Naive thymus-derived CD4-positive, alpha-beta T cell (primary cell): ENCODE measurements at places on chromosomes 16 and 17. TPM values are rescaled to one million over a fixed set of nuclear protein-coding genes. Genes with fewer than 3 reads are reported as not detected.

GRCh38 chr17:73340093-73340596, 28.3 kb upstream of the CDC42EP4 start:
- DNase-seq = no peak

GRCh38 chr17:82108496-82108945, 10.5 kb upstream of the FASN start:
- DNase-seq = no peak

GRCh38 chr16:50537533-50538290, 10.5 kb upstream of the NKD1 start:
- DNase-seq = no peak

DNA sequence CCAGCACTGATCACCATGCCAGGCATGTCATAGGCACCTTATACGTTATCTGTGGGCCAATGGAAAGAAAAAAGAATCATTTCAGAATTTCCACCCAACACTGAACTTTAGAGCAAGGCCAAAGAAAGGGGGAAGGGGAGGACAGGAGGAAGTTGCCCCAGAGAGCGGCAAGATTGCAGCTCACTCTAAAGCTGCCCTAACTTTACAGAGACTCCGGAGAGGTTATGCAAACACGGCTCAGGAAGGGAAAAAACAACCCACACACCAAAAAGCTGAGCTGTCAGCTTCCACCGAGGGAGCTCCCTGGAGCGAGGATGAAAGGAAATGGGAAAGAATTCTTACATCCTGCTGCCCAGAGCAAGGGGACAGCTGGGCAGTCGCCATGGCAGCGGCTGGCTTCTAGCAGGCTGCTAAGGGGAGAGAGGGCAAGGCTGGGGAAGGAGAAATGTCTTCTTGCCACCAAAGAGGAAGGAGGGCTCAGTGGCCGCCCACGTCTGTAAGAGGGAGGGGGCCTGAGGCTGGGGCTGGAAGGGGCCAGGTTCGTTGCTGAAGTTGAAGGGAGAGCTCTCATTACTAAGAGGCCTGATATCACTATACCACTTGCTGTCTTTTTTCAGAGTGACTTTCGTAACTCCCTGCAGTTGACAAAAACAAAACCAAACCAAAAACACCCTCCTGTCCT, 18.2 kb downstream of the COTL1 start:
- peak; percentile 41 for DNase-seq

DNA sequence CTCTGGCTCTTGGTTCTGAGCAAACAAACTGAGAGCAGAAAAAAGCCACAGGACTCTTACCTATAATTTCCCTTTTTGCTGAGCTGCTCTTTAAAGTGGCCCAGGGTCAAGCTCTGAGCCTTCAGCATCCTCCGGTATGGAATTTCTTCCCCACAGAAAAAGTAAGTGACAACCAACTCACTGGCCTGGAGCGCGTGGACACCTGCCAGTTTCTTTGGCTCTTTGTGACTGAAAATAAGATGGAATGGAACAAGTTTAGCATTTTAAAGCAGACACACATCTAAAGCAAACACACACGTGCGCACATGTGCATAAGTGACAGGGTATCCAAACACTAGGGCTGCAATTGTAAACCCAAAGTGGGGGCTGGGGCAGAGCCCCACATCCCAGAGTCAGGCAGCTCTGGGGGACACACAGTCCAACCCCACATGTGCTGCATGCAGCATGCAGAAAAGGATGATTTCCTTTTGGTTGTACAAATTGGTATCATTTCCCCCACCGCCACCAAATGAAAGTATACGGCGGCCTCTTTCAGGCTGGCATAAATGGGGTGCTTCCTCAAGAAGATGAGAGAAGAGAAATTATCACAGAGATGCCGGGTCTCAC, 27.5 kb downstream of the AXIN2 start:
- DNase-seq = no peak

GRCh38 chr17:72427761-72428109, 306.9 kb downstream of the SOX9 start:
- no peak for DNase-seq

- no peak for DNase-seq
Measured at GRCh38 chr16:27431773-27432532, 30.0 kb downstream of the IL21R start.

DNA sequence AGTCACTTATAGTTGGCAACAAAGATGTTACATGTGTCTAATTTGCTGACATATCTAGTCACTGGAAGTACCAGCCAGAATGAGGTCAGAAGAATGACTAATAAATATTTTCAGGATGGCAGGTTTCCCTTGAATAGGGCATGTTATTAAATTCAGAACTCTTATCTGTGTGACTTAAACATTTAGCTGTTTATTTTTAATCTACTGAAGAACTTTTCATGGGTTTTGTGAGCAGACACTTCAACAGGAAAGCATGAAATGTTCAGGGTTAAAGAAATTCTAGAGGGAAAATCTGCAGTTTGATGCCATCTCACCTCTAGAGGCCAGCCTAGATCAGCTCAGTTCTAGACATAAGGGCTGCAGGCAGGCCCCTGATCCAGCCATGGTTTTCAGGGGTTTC, 13.2 kb downstream of the JPT2 start:
- DNase-seq = no peak

- DNase-seq = no peak
Measured at GRCh38 chr17:70606086-70606485, 436.8 kb downstream of the KCNJ2 start.

- no peak for DNase-seq
Measured at GRCh38 chr16:86764551-86764950, 186.2 kb downstream of the FOXL1 start.

GRCh38 chr16:3664187-3664896, 9.9 kb downstream of the DNASE1 start:
- no peak for DNase-seq

- DNase-seq = no peak
Measured at GRCh38 chr16:70772493-70772892, 28.5 kb downstream of the VAC14 start.

DNA sequence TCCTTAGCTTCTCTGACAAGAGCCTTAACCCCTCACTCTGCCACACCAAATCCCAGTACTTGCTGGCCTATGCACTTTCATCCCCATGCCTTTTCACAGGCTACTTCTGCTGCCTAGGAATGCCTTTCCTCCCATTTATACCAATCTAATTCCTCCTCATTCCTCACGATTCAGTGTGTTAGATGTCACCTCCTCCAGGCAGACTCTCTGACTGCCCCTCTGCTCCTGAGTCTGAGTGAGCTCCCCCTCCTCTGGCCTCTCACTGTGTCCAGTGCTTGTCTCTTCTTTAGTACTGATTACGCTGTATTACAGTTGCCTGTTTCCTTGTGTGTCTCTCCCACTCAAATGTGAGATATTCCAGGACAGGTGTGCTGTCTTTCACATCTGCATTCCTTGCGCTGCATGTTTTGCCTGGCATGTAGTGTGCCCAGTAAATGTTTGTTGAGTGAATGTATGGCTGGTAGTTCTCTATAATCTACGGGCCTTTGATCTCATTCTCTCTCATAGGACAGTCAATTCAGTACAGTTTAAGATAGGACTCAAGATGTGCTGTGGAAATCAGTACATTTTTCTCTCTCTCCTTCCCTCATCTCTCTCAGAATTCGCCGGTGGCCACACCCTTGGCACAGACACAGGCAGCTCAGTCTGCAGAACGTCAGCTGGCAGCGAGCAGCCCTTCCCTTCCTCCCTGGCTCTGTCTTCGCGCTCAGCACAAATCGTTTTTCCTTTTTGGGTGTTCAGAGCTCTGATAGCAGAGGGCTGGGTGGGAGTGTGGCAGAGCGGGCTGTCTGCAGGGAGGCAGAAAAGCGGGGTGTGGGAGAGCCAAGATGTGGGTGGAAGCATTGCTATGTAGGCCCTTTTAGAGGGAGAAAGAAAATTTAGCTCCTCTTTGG, 18.5 kb downstream of the ARL4D start:
- no peak for DNase-seq

DNA sequence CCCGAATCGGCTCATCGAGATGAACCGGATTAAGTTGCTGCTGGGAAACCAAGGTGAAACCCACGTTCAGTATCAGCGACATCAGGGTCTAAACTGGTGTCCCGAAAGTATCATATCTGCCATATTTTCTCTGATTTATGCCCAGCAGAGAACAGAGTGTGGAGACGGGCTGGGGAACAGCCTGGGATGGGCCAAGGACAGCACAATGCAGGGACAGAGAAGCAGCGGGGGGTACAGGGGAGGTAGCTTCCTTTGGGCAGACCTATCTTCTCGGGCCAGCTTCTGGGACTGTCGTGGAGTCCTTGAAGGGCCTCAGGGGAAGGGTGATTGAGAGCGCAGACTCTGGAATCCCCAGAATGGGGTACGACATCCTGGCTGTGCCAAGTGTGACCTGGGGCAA, 17.5 kb upstream of the MLKL start:
- no peak for DNase-seq

GRCh38 chr17:34703533-34703932, 124.2 kb downstream of the TMEM132E start:
- no peak for DNase-seq

DNA sequence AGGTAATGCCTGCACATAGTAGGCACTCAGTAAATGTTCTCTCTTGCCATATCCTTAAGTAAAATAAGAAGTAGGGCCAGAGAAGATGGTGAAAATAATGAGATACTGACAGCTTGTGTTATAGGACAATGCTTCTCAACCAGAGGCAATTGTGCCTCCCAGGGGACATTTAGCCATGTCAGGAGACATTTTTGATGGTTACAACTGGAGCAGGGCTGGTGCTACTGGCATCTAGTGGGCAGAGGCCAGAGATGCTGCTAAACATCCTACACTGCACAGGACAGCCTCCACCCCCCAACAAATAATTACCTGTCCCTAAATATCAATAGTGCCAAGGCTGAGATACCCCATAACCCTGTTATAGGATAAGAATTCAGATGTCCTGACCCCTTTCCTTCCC, 1.7 kb downstream of the RAD51D start:
- DNase-seq = no peak

DNA sequence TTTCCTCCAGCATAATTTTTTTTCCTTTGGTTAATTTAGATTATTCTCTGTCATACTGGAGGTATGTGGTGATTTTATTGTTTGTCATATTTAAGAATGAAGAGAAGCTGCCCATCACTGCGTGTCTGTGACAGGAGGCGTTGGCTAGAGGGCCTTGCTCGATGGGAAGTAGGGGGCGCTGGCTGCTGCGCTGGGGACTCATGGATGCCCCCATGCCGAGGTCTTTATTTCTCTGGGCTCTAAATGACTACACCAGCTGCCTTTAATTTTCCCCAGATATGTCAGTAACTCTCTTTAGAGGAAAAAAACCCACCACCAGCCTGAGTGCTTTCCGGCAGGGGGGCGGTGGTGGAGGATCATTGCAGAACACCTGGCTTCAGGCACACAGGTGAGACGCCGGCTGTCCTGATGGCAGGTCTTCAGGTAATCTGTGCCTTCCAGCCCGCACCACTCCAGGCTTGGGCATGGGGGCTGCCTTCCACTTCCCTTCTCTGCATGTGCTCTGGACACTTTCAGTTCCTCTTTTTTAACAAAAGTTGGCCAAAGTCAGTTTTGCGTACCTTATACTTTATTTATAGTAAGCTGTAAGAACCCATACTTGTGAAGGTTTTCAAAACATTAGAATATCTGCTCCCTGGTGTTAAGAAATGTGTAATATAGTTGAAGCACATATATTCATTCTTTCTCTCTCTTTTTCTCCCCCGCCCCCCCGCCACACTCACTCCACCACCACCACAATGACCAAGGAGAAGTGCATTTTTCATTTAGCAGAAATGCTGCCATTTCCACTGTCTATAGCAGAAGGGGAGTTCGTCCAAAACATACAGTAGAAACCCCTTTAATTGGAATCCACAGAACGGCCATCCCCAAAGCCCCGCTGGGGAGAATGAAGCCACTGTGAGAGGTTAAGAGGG, 192.7 kb downstream of the RPTOR start:
- no peak for DNase-seq

DNA sequence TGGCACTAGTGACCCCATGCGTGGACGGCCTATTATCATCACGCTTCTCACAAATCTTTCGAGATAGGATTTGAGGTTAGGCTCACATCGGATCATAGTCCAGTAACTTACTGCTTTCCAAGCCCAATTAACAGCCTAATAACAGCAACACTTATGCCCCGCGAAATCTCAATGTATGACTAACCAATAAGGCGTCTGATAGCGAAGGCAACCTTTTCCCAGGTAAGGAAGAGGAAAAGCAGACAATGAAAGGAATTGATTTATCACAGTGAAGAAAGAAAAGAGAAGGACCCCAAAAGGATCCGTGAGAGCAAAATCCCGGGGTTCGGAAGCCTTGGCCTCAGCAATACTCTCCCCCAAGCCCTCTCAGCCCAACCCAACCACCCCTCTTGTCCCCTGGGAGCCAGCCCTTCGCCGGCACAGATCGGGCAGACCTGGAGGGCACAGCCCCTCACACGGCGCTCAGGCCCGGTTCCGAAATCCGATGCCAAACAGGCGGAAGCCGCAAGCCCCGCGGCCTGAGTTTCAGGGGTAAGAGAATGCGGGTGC, 534 bp downstream of the GPATCH8 start:
- DNase-seq = no peak

GRCh38 chr16:10564591-10564990, 15.8 kb downstream of the EMP2 start:
- DNase-seq = no peak

GRCh38 chr16:17723531-17724134, 252.9 kb upstream of the XYLT1 start:
- no peak for DNase-seq

GRCh38 chr16:85757341-85757822, 6.5 kb upstream of the C16orf74 start:
- no peak for DNase-seq

DNA sequence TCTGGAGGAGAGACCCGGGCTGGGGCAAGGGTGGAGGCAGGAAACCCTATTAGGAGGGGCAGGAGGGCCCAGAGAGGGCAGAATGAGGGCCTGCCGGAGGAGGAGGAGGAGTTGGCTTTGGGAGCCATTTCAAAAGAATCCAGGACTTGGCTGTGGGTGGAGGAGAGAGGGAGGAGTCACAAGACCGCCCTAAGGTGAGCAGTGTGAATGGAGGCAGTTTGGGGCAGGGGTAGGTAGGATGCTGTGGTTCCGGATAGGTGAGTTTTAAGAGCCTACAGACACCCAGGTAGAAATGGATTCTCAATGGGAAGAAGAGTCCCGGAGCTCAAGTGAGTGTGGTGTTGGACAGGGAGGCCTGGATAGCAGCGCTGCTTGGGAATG, 80.3 kb downstream of the ARHGAP23 start:
- no peak for DNase-seq

- no peak for DNase-seq
Measured at GRCh38 chr17:31309556-31309955, 4.3 kb downstream of the EVI2B start.

The HOXB13 gene
- polyA plus RNA-seq = not detected

The KRTAP29-1 gene
- polyA plus RNA-seq = not detected

The UMOD gene
- polyA plus RNA-seq = not detected

The BCO1 gene
- not detected for polyA plus RNA-seq

The PRAC1 gene
- not detected for polyA plus RNA-seq

The RNU2-1 gene
- not detected for polyA plus RNA-seq

The PRSS22 gene
- polyA plus RNA-seq = not detected
